ENCODE measurements at places on chromosomes 3 and 15.

DNA sequence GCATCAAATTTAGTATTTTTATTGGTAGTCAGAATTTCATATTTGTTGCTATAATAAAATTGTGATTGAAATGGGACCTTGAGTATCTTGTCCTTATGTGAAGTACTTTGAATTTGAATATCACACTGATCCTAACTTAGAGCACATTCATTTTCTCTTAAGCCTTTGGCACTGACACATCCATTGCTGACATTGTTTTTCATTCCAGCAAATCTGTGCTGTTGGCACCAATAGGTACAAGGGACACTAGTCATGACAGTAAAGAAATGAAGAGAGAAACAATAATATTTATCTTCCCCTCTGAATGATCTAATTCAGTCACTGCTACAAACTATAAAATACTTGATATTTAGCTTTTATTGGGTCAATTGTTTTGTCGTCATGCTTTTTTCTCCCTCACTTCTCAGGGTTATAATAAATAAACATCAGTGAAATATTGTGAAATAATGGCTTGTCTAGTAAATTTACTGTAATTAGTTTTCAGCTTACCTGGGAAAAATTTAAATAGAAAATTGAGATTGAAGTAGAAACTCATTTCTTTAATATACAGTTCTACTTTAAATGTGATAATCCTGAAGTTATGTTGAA lies 166.8 kb upstream of the MLF1 start:
- no peak for DNase-seq

- no peak for DNase-seq
Measured at GRCh38 chr3:181549266-181549665, 162.5 kb upstream of the SOX2 start.

DNA sequence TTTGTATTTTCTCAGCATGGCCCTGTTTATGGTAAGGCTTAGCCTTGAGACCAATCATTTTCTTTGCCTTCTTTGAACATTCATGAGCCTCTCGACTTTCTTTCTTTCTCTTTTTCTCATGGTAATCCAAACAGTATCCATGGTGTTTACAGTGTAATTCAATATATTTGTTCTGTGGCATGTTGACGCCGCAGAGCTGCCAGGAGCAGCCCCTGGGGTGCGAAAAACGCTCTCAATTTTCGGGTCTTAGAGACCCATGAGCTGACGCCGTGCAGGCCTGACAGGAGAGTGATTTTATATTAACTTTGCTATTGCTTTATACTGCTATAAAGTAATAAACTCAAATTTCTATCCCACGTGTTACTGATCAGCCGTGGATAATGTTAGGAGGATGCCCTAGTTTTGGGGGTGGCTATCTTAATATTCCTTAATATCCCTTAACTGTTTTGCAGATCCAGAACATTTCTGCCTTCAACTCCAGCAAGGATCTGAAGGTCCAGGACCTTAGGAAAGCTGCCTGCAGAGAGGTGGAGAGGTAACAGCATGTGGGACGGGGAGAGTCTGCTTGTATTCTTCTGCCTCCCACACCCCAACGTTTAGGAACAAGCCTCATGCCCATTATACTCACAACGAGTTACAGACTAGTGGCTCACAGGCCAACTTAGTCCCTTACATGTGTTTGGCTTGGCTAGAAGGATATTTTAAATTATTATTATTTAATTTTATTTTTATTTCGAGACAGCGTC lies 29.3 kb upstream of the MYO1E start:
- DNase-seq, result no peak

DNA sequence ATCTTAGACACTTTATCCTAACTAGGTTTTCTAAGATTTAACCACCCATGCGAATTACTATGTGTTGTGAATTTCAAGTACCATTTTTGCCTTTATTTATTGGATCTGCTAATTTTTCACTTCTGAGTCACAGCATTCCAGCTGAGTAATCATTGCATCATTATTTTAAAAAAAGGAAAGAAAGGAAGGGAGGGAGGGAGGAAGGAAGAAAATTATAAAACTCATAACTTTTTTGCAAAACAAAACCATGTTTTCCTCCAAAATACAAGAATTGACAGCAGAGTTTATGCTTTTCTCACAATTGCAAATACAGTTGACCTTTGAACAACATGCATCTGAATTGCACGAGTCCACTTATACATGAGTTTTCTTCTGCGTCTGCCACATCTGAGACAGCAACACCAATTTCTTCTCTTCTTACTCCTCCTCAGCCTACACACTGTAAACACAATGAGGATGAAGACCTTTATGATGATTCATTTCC lies 651.4 kb upstream of the NECTIN3 start:
- no peak for DNase-seq

DNA sequence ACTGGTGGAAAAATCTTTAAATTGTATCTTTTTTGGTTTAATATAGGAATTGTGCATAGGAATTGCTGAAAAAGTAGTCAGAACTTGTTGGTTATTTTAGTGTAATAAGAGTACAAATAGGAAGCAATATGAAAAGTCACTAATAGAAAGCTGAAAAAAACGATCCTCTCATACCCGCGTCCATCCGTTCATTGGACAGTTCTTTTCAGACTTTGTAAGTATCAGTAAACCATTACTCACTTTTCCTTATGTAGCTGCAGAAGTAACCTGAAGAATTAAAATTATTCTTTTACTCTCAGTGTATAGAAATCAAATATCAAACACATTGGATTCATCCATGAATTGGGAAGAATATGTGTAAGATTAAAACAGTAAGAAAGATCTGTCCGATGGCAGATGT lies 4.4 kb downstream of the FNDC3B start:
- DNase-seq, result no peak

DNA sequence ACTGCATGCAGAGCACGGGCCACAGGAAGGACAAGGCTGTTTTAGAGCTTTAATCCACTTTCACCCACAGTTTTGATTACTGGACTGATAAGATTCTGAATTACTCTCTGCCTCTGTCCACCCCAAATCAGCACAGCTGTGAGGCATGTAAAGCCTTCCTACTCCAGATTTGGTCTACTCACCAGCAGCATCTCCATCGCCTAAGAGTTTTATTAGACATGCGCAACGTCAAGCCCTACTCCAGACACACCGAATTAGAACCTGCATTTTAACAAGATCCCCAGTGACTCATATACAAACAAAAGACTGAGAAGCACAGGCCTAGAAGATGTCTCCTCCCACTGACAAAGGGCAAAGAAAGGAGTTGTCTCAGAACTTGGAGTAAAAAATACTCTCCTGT lies 221.2 kb downstream of the TUSC7 start:
- DNase-seq, result no peak

GRCh38 chr3:3586843-3587646 lies 212.2 kb upstream of the LRRN1 start:
- no peak for DNase-seq

DNA sequence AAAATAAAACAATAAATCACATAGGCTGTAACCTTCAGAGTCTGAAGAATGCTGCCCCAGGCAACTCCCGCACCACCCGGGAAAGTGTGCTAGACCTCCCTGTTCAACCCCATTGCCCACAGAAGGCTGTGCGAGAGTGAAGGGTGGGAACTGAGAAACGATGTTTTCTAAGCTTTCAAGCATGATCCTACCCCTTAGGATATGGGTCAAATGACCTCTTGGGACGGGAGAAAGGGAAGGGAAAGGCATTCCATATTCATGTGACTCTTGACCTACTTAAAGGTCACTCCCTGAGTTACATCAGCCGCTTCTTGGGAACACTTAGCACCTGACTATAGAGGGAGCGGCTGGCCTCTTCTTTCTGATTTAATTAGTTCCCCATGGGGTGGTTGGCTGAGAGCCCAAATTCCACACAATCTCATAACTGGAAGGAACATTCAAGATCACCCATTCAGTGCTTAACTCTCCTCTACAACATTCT lies 114.7 kb upstream of the SLC24A5 start:
- no peak for DNase-seq

DNA sequence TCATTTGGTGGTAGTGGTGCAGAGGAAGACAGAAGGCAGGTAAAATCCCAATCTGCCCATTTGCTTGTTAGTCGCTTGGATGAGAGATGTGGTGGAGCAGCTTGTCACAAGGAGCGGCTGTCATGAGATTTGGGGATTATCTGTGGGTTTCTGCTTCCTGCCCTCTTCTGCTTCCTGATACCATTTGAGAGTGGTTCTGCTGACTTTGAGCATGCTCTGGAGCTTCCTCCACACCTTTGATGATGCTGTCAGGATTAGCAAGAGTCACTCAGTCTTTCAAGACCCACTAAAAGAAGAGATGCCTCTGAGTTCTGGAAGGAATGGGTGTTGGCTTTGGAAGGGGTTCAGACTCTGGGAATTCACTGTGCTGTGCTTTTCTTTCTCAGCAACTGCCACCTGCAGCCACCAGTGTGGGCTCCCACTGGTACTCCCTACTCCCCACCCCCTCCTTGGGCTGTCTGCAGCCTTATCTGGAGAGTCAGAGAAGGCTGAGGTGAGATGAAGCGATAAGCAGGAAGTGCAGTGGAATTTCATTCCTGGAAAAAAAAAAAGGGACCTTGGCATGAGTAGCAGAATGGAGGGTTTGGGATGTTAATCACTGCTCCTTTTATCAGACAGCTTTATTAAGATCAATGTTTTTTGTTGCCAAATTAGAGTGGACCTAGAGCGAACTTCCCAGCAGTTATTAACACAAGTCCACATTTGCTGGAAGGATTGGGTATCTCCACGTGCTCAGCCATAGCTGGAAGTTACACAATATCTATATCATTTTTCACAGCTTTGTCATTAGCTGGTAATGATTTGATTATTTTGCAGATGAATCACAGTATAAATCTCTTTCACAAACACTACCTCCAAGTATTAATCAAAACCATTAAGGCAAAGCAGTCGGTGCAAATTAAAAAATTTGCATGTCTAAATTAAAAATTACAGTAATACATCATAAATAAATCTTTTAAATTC lies 233.0 kb upstream of the SATB1 start:
- DNase-seq, result peak; percentile 20

GRCh38 chr3:186708983-186709679 lies 8.0 kb upstream of the KNG1 start:
- no peak for DNase-seq

- no peak for DNase-seq
Measured at GRCh38 chr15:67524235-67524634, 3.3 kb downstream of the C15orf61 start.

GRCh38 chr3:79491029-79491641 lies 276.7 kb downstream of the ROBO1 start:
- DNase-seq, result no peak

- DNase-seq, result no peak
Measured at GRCh38 chr15:70344666-70345065, 246.9 kb upstream of the TLE3 start.

GRCh38 chr3:27025718-27026117 lies 343.5 kb downstream of the NEK10 start:
- DNase-seq, result no peak

DNA sequence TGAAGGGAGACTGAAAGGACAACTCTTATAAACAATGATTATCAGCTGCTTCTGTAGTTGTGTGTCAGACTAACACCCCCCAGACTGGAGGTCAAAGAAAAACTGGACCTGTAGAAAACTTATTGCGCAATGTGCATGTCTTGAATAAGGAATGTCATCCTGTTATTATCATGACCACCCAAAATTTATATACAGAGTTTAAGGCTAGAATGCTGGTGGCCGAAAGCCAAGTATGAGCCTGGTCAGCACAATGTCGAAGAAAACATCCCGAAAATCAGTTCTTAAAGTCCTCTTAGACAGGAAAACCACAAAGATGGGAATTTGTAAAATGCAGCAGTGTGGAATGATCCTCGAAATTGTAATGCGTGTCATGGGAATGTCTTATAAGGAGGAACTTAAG lies 29.3 kb downstream of the RFTN1 start:
- no peak for DNase-seq

- DNase-seq, result no peak
Measured at GRCh38 chr3:26614006-26614685, 8.4 kb upstream of the LRRC3B start.

GRCh38 chr3:69282181-69282580 lies 103.7 kb downstream of the FRMD4B start:
- DNase-seq, result peak; percentile 12

DNA sequence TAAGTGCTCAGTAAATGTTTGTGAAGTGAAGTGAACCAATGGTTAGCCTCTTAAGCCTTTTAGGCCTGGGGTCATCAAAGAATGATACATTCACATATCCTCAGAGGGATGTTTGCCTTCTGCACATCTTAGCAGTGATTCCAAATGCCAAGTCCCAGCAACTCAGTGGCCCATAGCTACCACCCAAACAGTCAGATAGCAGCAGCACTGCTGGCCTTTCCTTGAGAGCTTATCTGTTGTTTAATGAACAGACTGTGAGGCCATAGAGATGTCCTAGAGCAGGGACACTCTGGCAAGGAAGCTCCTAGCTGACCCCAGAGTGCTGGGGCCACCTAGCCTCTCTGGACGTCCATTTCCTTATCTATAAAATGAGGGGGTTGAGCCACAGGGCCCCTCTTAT lies 86.8 kb downstream of the CYP19A1 start:
- no peak for DNase-seq

DNA sequence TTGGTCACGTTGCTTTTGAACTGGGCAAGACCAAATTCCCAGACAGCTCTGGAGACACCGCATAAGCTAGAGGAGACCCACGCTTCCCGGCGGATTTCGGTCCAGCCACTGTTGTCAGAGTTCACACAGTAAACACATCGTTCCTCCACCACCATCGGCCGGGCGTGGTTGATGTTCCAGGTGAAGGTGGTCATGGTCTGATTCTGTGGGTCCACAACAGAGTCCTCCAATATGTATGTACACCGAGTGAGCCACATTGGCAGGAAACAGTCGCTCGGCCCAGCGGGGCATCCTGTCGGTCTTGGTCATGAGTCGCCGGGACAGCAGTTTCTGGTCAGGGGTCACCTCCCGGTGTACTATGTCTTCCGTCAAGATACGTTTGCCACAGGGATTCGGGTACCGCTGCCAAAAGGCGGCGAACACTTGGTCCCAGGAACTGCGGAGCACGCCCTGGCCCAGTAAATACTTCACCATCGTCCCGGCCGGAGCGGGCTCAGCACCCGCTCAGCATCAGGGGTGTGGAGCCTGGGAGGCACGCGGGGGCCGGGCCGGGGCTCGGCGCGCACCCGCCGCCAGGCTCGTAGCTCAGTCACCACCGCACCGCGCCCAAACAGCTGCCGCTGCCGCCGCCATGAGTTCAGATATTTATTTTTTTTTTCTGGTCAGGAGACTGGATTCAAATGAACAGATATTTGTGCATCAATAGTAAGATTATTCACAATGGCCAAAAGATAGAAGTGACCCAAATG lies 36.7 kb upstream of the NANOGP8 start:
- no peak for DNase-seq

DNA sequence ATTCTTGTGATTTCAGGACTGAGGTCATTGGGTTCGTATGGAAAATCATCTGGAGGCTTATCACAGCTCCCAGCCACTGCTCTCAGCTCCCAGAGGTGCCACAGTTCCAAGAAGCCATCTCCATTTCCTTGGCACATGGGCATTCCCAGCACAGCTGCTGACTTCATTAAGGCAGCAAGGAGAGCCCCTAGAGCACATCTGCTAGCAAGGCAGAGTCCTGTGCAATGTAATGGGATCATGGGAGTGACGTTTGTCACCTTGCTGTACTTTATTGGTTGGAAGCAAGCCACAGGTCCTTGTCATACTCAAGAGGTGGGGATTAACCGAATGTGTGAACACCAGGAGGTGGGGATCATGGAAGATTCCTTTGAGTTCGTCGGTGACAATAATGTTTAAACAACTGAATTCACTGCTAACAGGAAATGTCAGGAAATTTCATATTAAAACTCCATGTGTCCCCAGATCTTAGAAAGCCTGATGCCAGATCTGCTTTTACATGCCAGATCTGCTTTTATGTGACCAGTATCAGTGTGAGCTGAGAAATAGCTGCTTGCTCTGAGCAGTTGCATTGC lies 148.8 kb downstream of the GABRG3 start:
- no peak for DNase-seq

GRCh38 chr15:75924576-75924975 lies 20.9 kb downstream of the FBXO22 start:
- no peak for DNase-seq

Data from T-cell (primary cell).